ENCODE measurements at places on chromosomes 7 and 10.

DNA sequence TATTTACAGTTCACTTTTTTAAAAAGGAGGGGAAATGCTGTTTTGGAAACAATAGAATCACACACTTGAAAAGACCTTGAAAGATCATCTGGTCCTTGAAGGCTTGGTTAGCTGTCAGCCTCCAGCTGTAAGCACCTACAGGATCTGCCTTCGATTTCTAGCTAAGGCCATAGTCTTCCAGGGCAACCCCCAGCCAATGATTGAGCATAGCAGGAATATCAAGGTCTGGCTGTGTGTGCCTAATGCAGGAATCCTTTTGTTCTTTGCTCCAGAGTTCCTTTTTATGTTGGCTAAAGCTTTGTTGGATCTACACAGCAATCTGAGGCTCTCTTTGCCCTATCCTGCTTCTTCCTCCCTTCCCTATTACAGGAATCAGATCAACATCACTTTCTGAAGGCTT, 5.2 kb upstream of the YAE1 start:
- H3K27ac ChIP-seq, result no peak overlapping the region
- no peaks in the 10 kb centered on the region for H3K36me3 ChIP-seq
- no peaks in the 10 kb centered on the region for H3K27me3 ChIP-seq
- H3K4me3 ChIP-seq, result no peak overlapping the region
- no peaks in the 10 kb centered on the region for H3K4me1 ChIP-seq
- no peak for DNase-seq

DNA sequence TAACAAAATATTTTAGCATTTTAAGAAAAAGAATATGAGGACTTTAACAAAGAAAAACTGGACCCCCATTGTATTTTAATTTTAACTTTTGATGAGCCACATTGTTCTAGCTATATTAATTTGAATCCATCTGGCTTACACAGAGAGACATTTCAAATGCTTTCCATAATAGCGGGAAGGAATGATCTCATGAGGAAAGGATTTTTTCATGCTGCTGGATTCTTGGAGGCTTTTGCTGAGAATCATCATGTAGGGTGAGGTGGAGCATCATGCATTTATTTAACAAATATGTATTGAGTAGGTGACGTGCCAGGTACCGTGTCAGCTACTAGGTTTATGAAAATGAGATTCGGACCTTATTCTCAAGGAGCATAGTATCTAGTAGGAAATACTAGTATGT, 1006.3 kb downstream of the SORCS1 start:
- H3K4me1 ChIP-seq, result no peaks in the 10 kb centered on the region
- no peak overlapping the region for H3K4me3 ChIP-seq
- no peak overlapping the region for H3K27ac ChIP-seq
- H3K36me3 ChIP-seq, result no peaks in the 10 kb centered on the region
- DNase-seq, result no peak

DNA sequence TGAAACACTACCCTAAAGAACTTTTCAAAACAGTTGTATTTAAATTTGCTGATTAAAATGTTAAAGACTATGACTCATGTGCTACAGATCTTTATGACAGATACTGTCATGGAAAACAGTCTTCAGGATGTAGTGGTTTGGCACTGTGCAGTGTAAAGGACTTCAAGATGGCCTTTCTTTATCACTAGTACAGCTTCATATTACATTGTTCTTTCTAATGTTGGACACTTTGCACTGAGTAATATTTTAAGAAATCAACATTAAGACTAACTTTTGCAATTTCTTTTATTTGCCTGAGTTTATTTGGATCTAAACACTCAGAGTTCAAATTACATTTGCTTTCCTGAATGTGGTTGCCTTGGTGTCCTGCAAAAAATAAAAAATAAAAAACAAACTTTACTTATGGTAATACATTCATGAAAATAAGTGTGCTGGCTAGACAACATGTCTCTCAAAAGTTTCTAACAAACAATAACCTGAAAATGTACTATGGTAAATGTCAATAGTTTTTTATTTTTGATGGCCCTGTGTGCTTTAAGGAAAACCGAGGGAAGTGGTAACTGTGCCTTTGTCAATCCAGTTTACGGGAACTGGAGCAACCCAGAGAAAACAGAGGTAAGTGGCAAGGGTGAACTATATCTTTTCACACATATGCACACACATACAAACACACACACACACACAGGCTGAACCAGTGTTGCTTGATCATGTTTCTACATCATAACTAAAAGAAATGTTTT, 85.9 kb upstream of the PLXDC2 start:
- no peaks in the 10 kb centered on the region for H3K4me1 ChIP-seq
- no peaks in the 10 kb centered on the region for H3K27me3 ChIP-seq
- H3K36me3 ChIP-seq, result no peaks in the 10 kb centered on the region
- H3K4me3 ChIP-seq, result no peak overlapping the region
- H3K27ac ChIP-seq, result no peak overlapping the region
- DNase-seq, result no peak

DNA sequence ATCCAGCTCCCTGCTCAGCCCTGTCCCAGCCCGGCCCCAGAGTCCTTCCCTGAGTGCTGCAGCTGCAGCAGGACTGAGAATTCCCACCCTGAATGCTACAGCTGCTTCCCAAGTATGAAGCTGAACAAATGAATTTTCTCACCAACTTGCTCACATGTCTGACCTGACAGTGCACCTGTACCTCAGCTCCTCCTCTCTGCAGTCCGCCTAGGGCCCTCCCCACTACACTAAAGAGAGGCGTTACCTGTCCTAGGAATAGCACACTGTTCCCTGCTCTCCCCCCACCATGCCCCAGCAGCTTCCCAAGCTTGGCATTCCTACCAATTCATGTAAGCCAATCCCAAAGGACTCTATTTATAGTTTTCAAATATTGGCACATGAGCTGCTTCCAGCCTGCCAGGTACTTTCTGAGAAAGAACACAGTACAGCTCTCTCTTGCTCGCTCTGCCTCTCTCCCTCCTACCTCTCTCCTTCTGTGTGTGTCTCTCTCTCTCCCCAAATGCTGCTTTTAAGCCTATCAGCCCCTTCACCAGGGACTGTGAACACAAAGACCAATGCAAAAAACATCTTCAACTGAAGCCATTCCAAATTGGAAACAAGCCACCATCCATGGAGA, 400.1 kb downstream of the TNS3 start:
- no peak for DNase-seq
- no peaks in the 10 kb centered on the region for H3K36me3 ChIP-seq
- no peak overlapping the region for H3K4me3 ChIP-seq
- no peaks in the 10 kb centered on the region for H3K4me1 ChIP-seq
- H3K27me3 ChIP-seq, result no peaks in the 10 kb centered on the region

DNA sequence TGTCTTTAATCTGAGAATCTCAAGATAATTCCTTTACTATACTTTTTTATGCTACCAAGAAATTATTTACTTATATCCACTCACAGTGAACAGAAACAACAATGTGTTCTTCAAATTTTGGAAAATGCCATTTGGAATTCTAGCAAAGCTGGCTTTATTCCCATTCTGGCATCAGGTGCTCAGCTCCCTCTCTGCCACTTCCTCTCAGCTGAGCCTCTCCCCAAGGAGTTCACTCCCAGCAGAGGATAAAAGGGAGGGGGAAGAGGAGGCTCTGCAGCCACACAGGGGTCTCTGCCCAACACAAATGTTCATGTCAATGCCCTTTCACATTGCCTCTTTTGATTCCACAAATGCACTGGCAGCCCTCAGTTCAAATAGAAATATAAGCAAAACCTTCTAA, 116.9 kb downstream of the CPEB3 start:
- H3K36me3 ChIP-seq, result no peaks in the 10 kb centered on the region
- no peak overlapping the region for H3K4me3 ChIP-seq
- H3K4me1 ChIP-seq, result no peaks in the 10 kb centered on the region
- H3K27ac ChIP-seq, result no peak overlapping the region
